Adrenal gland (tissue), 19 donors: ENCODE measurements at places on chromosomes 13 and 19. TPM values are rescaled to one million over a fixed set of nuclear protein-coding genes. Genes with fewer than 3 reads are reported as not detected.

- no peaks in the 10 kb centered on the region for H3K27me3 ChIP-seq
- peaks cover 9% of the 10 kb centered on the region for H3K4me1 ChIP-seq
- DNase-seq: no peak
Measured at GRCh38 chr19:11021760-11022144, 60.9 kb downstream of the SMARCA4 start.

Gene CLDND2
- total RNA-seq: 1.4 TPM

GRCh38 chr13:58081301-58081820, 449.8 kb downstream of the PCDH17 start:
- H3K27me3 ChIP-seq: no peaks in the 10 kb centered on the region
- no peak for DNase-seq
- H3K4me1 ChIP-seq: no peaks in the 10 kb centered on the region
- no peak overlapping the region for H3K4me3 ChIP-seq
- no peak overlapping the region for H3K27ac ChIP-seq
- no peaks in the 10 kb centered on the region for H3K36me3 ChIP-seq

GRCh38 chr13:41699759-41700158, 242.4 kb downstream of the RGCC start:
- no peak for DNase-seq
- no peaks in the 10 kb centered on the region for H3K36me3 ChIP-seq
- peaks cover 36% of the 10 kb centered on the region for H3K4me1 ChIP-seq
- H3K27me3 ChIP-seq: no peaks in the 10 kb centered on the region
- no peak overlapping the region for H3K4me3 ChIP-seq

Gene OR7C1
- total RNA-seq: 0.81 TPM

DNA sequence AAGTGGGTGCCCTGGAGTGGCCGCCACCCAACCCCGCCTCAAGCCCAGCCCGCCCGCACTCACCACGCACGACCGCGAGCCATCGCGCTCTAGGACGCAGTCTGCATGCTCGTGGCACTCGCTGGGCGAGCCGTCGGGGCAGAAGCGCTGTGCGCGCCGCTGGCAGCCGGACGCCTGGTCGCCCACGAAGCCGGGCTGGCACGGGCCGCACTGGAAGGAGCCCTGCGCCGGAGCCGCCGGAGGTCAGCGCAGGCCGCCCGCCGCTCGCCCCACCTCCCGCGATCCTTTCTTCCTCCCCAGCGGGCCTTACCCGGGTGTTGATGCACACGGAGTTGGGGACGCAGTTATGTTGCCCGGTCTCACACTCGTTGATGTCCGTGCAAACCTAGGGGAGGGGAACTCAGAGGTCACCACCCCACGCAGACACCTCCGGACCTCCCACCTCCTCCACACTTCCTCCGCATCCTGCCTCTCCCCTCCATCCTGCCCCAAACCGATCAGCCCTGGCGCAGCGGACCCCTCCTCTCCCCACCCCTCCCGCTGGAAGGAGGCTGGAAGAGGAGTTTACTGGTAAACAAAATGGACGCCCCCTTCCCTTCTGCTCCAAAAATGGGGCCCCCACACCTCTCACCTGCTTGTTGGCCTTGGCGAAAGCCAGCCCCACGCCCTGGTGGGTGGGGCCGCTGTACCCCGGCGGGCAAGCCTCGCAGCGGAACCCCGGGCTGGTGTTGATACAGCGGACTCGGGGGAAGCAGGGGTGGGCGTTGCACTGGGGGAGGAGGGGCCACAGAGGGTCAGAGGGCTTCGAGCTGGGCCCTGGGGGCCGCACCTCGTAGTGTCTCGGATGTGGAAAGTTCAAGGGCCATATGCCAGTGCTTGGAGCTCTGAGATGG, 2.3 kb downstream of the COMP start:
- no peak overlapping the region for H3K27ac ChIP-seq
- H3K4me3 ChIP-seq: no peak overlapping the region
- peaks cover 54% of the 10 kb centered on the region for H3K27me3 ChIP-seq
- H3K4me1 ChIP-seq: peaks cover 3% of the 10 kb centered on the region
- no peak for DNase-seq
- H3K36me3 ChIP-seq: no peaks in the 10 kb centered on the region

GRCh38 chr19:16284505-16284904, 40.1 kb upstream of the KLF2 start:
- DNase-seq: no peak
- H3K4me3 ChIP-seq: no peak overlapping the region
- peaks cover 17% of the 10 kb centered on the region for H3K4me1 ChIP-seq
- peak overlapping the region; percentile 97 for H3K27ac ChIP-seq
- H3K27me3 ChIP-seq: no peaks in the 10 kb centered on the region
- no peaks in the 10 kb centered on the region for H3K36me3 ChIP-seq

GRCh38 chr13:113151745-113152690, 6.4 kb upstream of the PROZ start:
- no peak for DNase-seq
- peaks cover 24% of the 10 kb centered on the region for H3K4me1 ChIP-seq
- no peak overlapping the region for H3K4me3 ChIP-seq
- no peaks in the 10 kb centered on the region for H3K27me3 ChIP-seq
- no peaks in the 10 kb centered on the region for H3K36me3 ChIP-seq

- H3K27ac ChIP-seq: no peak overlapping the region
- H3K27me3 ChIP-seq: no peaks in the 10 kb centered on the region
- no peak overlapping the region for H3K4me3 ChIP-seq
- H3K36me3 ChIP-seq: peaks cover 93% of the 10 kb centered on the region
- no peaks in the 10 kb centered on the region for H3K4me1 ChIP-seq
Measured at GRCh38 chr13:114263578-114263977, 17.8 kb upstream of the UPF3A start.

- no peak overlapping the region for H3K27ac ChIP-seq
- H3K4me3 ChIP-seq: no peak overlapping the region
- no peaks in the 10 kb centered on the region for H3K27me3 ChIP-seq
- DNase-seq: no peak
- no peaks in the 10 kb centered on the region for H3K4me1 ChIP-seq
- no peaks in the 10 kb centered on the region for H3K36me3 ChIP-seq
Measured at GRCh38 chr13:76329004-76329403, 557.2 kb downstream of the KCTD12 start.

Gene PNMA8A
- total RNA-seq: 29.7 TPM

GRCh38 chr13:32911506-32911905, 104.7 kb upstream of the KL start:
- DNase-seq: peak; percentile 68
- H3K27ac ChIP-seq: no peak overlapping the region
- H3K36me3 ChIP-seq: no peaks in the 10 kb centered on the region
- no peaks in the 10 kb centered on the region for H3K4me1 ChIP-seq
- no peaks in the 10 kb centered on the region for H3K27me3 ChIP-seq

DNA sequence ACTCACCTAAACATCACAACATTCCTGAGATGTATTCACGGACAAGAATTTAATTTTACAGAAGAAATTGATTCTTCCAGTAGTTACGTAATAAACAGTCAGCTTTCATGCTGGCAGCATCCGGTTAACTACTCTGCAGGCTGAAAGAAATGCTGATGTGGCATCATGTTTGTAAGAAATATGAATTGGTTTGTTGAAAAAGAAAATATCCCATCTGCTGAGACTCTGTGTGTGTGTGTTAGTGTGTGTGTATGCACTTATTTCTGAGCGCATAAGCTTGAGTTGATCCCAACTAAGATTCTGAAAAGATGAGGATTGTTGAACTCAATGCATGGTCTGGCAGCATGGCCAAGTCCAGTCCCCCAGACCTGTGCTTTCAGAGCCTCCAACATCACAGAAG, 74.3 kb upstream of the FAM216B start:
- H3K27ac ChIP-seq: no peak overlapping the region
- no peak overlapping the region for H3K4me3 ChIP-seq
- no peaks in the 10 kb centered on the region for H3K27me3 ChIP-seq
- no peaks in the 10 kb centered on the region for H3K4me1 ChIP-seq
- no peaks in the 10 kb centered on the region for H3K36me3 ChIP-seq
- DNase-seq: no peak

Gene ZNF223
- total RNA-seq: 8.2 TPM

- H3K4me3 ChIP-seq: no peak overlapping the region
- no peaks in the 10 kb centered on the region for H3K27me3 ChIP-seq
- H3K4me1 ChIP-seq: peaks cover 16% of the 10 kb centered on the region
- no peaks in the 10 kb centered on the region for H3K36me3 ChIP-seq
Measured at GRCh38 chr13:98214707-98215106, 37.6 kb upstream of the RNF113B start.

Gene MBD3L3
- not detected for total RNA-seq

- H3K4me1 ChIP-seq: no peaks in the 10 kb centered on the region
- H3K27me3 ChIP-seq: no peaks in the 10 kb centered on the region
- no peak overlapping the region for H3K27ac ChIP-seq
- no peak for DNase-seq
- no peaks in the 10 kb centered on the region for H3K36me3 ChIP-seq
- H3K4me3 ChIP-seq: no peak overlapping the region
Measured at GRCh38 chr13:24341439-24341838, 32.1 kb downstream of the C1QTNF9 start.

DNA sequence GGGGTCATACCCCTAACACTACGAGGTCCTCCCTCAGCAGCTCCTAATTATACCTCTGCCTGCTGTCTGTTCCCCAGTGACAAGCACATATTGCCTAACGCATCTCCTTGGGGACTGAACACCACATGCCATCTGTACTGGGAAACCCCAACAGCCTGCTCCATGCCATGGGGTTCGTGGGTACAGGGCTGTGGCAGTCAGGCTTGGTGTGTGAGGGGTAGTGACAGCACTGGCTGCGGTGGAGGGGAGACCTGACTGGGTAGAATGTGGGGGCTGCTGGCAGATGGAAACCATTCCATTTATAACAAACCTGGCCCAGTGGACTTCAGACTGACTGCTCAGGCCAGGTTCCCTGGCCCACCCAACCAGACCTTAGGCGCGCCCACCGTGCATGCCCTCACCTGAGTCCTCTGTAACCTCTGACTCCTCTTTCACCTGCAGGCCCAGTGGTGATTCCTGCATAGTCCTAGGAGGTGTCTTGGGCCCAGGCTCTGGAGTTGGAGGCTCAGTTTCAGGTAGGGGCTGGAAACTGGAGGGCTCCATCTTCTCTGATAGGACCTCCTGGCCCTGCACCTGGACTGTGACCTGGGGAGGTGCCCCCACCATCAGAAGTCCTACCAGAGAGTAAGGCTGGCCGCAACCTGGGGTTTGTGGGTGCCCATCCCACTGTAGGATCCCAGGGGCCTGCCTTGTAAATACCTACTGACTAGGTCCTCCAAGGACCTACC, 3.0 kb downstream of the MZF1 start:
- no peak overlapping the region for H3K27ac ChIP-seq
- H3K36me3 ChIP-seq: peaks cover 33% of the 10 kb centered on the region
- DNase-seq: peak; percentile 25
- no peaks in the 10 kb centered on the region for H3K27me3 ChIP-seq
- no peak overlapping the region for H3K4me3 ChIP-seq

Gene TRPC4
- total RNA-seq: 0.57 TPM

DNA sequence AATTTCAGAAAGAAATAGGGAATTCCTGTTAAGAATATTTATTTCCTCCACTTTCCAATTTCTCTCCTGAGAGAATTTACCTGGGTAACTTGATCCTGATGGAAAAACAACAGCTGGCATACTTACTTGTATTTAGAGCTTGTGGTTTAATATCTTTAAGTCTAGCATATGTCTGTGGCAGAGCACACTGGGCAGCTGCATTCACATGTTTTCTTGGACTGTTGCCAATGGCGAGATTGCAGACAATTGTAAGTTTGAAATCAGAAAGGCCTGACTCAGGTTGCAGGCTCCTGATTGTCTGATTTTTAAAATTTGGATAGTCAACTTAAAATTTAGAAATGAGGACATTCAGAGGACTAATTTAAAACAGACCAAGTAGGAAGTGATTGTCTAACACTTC, 66.9 kb downstream of the NHLRC3 start:
- DNase-seq: peak; percentile 2
- H3K36me3 ChIP-seq: no peaks in the 10 kb centered on the region
- no peak overlapping the region for H3K27ac ChIP-seq

- H3K4me3 ChIP-seq: no peak overlapping the region
- H3K27ac ChIP-seq: no peak overlapping the region
- DNase-seq: no peak
- no peaks in the 10 kb centered on the region for H3K4me1 ChIP-seq
Measured at GRCh38 chr19:13689085-13689484, 75.2 kb upstream of the MRI1 start.

Gene ADAT3
- 1.7 TPM for total RNA-seq

DNA sequence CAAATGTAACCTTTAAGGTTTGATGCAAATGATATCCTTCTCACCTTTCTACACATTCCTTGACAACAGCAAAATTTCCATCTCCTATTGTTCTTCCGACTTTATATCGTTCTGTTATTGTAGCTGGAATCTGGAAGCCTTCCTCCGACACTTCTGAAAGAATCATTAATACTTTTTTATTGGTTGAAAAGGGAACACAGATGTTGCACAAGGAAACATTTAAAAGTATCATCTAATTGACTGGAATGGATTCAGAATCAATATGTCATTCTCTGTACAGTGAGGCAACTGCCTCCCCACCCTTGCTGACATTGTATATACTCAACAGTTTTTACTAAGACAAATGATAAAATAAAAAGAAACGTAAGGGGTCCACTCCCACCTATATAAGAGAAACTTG, 295.2 kb downstream of the DCLK1 start:
- no peaks in the 10 kb centered on the region for H3K36me3 ChIP-seq
- H3K27me3 ChIP-seq: no peaks in the 10 kb centered on the region
- no peak overlapping the region for H3K27ac ChIP-seq
- no peaks in the 10 kb centered on the region for H3K4me1 ChIP-seq

GRCh38 chr13:40211586-40211968, 454.9 kb downstream of the FOXO1 start:
- no peak overlapping the region for H3K27ac ChIP-seq
- H3K36me3 ChIP-seq: no peaks in the 10 kb centered on the region
- no peaks in the 10 kb centered on the region for H3K27me3 ChIP-seq
- H3K4me1 ChIP-seq: no peaks in the 10 kb centered on the region
- no peak for DNase-seq

Gene ZNF845
- 6.3 TPM for total RNA-seq

- no peak for DNase-seq
- peak overlapping the region; percentile 48 for H3K27ac ChIP-seq
- H3K4me3 ChIP-seq: peak overlapping the region; percentile 59
Measured at GRCh38 chr13:33787051-33787591, 30.8 kb upstream of the RFC3 start.

GRCh38 chr19:55275851-55276719, 3.8 kb downstream of the HSPBP1 start:
- peaks cover 6% of the 10 kb centered on the region for H3K4me1 ChIP-seq
- H3K27me3 ChIP-seq: no peaks in the 10 kb centered on the region
- no peak overlapping the region for H3K27ac ChIP-seq

Gene KCTD15
- total RNA-seq: 12.9 TPM

- no peak for DNase-seq
- no peaks in the 10 kb centered on the region for H3K36me3 ChIP-seq
- peaks cover 10% of the 10 kb centered on the region for H3K27me3 ChIP-seq
Measured at GRCh38 chr19:50460161-50460765, 16.0 kb upstream of the EMC10 start.
